Naive thymus-derived CD8-positive, alpha-beta T cell (primary cell): ENCODE measurements at places on chromosomes 3 and 15.

DNA sequence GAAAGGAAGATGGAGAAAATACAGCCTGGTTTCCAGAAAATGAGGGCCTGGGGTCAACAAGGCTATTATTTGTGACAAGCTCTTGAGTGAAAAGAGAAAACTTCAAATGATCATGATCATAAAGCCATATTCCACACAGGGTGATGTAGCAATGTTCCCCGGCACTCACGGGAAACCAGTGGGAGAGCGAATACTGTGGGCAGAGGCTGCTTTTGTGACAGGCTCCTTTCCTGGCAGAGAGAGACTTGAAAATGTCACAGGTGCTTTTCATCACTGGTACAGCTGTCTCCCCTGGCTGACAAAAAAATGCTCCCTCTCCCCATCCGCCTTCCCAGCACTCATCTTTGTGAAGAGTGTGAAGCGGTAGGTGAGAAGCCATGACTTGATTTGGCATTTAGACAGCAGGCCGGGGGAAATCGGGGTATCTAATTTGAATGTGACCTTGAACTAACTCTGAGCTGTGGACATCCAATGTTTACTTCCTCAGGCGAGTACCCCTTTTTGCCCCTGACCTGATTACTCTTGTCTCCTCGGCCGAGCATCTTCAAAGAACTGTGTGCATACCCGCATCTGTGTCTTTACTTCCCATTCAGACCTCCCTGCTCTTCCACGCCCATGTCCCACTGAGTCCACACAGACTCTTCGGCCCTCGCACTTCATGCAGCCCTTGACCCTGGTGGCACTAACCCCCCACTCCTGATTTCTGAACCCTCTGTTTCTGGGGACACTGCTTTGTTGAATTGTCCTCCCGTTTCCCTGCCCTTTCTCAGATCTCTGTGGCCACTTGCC, 23.2 kb downstream of the CA12 start:
- DNase-seq = no peak

DNA sequence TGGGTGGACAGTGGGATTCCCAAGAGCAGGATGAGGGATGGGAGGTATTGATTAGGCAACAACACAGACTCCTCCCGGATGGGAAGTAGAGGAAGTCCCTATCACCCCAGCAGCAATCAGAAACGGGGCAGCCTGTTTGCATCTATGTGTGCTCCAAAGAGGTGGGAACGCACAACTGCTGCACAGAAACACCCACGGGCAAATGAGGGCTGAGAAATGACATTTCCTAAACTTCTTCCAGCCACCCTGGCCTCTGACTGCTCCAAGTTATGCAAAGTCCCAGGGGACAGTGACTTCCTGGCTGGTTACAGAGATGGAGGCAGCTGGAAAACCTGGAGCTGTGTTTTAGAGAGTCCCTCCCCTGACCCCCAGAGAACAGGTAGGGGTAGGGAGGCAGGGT, 42.6 kb downstream of the HCN4 start:
- DNase-seq = no peak

DNA sequence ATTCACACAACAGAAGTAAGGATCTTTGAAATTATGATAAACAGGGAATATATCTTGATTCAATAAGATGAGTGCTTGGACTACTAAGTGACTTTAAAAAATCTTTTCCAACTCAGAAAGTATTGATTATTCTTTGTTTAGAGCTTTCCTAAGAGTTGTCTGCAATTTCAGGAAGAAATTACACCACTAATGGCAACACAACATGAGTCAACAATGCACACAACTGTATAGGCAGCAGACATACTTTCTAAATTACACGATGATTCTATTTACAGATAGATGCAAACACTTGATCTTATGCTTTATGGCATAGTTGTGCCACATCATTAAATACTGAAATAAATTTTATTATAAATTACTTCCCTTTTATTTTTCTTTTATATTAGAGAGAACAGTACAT, 4.4 kb downstream of the NAA50 start:
- no peak for DNase-seq

DNA sequence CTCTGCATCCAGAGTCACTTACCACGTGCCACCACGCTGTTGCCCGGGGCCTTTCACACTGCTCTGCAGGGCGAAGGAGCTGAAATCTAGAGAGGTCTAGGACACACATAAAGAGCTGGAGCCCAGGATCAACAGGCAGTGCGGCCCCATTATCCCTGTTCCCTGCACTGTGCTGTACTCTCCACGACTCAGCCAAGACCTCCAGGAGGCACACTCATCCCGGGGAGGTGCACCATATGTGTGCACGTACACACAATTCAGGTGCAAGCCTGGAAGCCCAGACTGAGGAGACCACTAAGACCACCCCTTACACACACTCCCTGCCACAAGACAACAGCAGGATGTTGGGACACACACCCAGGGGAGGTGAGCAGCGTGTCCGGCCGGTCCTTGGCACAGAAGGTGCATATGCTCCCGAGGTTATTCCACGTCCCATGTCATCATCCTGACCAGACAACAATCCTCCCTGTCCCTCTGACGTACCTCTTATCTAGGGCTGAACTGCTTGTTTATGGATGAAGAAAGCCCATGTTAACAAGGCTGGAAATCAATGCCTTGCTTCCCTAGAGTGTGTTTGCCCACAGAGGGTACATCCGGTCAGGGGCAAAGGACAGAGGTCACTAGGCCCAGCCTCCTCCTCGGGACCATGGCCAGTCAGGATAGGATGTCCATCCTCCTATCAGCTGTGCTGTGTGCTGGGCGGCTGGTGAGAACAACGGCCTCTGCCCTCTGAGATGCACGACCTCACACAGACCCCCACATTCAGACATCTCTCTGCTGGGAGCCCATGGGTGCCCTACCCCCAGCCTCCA, 16.1 kb downstream of the KLF15 start:
- no peak for DNase-seq

GRCh38 chr15:41990691-41991090, 18.3 kb upstream of the EHD4 start:
- no peak for DNase-seq

DNA sequence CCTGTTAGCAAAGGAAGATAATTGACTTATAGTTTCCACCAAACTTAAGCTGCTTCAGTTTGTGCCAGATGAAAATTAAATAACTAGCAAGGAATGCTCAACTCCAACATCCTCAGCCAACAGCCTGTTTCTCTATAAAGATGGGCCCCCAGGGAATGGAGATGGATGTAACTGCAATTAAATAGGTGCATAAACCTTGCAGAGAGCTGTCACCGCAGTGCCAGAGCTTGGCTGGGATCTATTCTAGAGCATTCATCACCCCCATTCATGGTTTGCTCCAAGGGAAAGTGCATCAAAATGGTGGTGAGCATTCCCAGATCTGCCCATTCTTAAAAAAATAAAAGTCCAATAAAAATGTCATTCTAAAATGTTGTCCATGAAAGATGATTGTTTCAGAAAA, 19.7 kb upstream of the RORA start:
- DNase-seq = no peak

DNA sequence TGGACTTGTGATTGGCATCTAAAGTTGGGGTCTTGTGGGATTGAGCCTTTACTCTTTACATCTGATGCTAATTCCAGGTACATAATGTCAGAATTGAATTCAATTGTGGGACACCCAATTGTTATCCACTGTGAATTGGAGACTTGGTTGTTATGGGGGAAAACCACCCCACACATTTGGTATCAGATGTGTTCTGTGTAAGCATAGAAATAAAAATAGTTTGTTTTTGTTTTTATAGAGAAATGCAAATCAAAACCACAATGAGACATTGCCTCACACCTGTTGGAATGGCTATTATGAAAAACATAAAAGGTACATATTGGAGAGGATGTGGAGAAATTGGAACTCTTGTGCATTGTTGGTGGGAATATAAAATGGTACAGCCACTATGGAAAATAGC, 58.5 kb downstream of the CPA3 start:
- no peak for DNase-seq

- DNase-seq = no peak
Measured at GRCh38 chr3:12588039-12589009, 31.4 kb downstream of the MKRN2 start.

GRCh38 chr3:36540888-36541518, 160.7 kb downstream of the STAC start:
- no peak for DNase-seq

- DNase-seq = no peak
Measured at GRCh38 chr3:13786811-13787210, 93.1 kb downstream of the WNT7A start.

- DNase-seq = no peak
Measured at GRCh38 chr3:43747641-43748040, 56.9 kb downstream of the ABHD5 start.

DNA sequence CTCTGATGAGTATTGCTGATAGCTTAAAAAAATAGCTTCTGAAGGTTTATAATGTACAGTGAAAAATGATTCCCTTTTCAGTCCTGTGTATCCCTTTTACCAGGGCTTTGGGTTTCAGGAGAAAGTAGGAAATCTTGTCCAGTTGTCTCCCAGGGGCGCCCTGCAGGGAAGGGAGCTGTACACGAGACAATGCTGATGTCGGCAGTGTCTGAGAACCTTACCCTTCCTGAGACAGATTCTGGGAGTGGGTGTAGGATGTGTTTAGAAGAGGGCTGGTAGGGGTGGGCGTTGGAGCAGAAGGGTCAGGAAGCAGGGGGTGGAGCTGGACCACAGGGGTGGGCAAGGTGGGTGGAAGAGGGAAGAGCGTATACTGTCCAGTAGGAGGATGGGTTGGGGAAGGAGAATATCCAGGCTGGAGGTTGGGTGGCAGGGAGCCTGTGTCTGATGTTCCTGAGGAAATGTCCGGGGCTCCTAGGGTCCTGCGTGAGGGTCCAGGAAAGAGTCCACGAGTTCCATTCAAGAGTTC, 5.6 kb downstream of the THPO start:
- no peak for DNase-seq

DNA sequence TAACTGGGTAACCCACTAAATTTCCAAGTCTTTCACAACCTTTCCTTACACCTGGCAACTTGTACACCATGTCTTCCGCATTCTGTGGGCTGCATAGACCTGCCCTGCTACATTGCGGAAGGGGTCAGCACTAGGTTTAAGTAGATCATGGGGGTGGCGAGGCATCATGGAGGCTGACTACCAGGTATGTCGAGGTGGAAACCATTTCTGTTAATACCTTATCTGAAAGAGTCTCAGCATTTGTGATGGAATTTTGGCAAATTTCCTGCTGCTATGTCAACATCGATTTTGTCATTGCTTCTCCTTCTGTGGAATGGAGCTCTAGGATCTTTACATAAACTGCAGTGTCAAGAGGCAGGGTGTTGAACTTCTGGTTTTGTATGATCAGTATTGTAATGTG, 187.2 kb downstream of the GHSR start:
- no peak for DNase-seq

- no peak for DNase-seq
Measured at GRCh38 chr3:175187586-175187985, 328.5 kb downstream of the NAALADL2 start.

DNA sequence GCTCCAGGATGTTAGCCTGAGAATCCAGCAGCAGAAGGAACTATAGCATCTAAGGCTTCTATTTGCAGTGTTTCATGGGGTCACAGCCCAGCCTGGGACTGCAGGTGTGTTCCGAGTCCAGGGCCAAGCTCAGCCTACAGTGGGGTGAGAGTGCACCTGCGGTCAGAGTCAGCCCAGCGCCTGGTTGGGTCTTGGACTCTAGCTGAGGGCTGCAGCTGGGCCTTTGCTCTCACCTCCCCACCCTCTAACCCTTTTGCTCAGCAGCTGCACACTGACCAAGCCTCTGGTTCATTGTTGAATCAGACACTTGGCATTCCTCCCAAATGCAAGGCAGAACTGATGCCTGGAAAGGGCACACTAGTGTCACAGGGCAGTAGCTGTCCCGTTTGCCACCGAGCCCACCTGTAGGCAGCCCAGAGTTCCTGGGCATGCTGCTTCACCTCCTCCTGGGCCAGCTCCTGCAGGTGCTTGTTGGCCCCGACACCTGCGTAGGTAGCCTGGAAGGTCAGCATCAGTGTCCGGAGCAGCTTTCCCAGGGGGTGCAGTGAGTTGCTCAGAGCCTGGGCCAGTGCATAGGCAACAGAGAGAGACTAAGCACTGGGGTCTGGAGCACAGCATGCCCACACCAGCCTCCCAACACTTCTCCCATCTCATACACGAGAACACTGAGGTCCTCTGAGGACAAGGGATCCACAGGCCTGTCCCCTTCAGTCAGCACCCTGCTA, 17.5 kb downstream of the ALS2CL start:
- no peak for DNase-seq

DNA sequence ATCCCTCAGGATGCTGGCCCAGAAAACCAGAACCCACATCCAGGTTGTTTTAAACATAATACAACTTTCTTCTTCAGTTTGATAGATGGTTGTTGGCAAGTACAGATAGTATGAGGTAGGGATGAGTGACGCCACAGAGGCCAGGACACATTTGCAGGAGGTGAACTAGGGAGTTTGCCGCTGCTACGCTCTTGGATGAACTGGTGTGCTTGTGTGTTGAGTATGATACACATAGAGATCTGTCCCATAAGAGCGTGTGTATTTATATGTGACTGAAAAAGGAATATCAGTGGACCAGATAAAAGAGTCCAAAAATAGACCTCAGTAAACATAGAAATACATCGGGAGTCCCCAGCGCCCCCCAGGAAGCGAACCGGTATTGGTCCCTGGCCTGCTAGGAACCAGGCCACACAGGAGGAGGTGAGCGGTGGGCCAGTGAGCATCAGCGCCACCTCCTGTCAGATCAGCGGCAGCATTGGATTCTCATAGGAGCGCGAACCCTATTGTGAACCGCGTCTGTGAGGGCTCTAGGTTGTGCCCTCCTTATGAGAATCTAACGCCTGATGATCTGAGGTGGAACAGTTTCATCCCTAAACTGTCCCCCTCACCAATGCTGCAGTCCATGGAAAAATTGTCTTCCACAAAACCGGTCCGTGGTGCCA, 98.1 kb downstream of the LRRK1 start:
- DNase-seq = no peak

DNA sequence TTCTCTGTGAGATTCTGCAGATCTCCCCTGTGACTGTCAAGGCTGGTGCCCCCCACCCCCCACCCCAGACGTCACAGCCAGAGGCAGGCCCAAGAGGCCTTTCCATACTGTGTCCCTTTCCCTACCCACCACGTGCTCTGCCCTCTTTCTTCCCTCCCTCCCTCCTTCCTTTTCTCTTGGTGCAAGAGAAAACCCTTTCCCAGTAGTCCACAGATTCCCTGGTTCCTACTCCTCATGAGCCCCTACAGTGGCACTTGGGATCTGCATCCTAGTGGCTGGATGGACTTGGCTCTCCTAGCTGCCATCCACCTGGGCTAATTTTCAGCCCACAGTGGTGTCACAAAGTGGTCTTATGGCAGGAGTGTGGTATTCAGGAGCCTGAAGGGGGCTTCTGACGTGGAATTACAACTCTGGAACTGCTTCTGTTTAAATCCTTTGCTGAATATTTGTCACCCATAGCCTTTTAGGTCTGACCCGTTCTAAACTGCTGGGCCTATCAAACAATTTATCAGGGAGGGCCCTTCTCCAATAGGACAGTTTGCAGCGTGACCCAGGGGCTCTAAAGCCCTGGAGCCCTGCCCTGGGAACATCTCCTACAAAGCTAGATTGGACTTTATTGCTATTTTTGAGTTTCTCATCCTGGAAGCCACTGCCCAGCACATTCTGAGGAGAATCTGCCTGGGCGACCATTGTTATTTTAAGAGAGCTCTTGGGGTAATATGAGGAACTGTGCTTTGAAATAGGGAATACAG, 35.3 kb downstream of the KLF13 start:
- DNase-seq = no peak

GRCh38 chr3:120143676-120144075, 49.4 kb upstream of the GSK3B start:
- DNase-seq = no peak
